ENCODE measurements at places on chromosomes 5 and 9.

GRCh38 chr5:128083811-128084227 is 253 bp downstream of the SLC12A2 start:
- no peak for DNase-seq

- no peak for DNase-seq
Observed at GRCh38 chr9:121217609-121218292, 16.1 kb upstream of the RAB14 start.

DNA sequence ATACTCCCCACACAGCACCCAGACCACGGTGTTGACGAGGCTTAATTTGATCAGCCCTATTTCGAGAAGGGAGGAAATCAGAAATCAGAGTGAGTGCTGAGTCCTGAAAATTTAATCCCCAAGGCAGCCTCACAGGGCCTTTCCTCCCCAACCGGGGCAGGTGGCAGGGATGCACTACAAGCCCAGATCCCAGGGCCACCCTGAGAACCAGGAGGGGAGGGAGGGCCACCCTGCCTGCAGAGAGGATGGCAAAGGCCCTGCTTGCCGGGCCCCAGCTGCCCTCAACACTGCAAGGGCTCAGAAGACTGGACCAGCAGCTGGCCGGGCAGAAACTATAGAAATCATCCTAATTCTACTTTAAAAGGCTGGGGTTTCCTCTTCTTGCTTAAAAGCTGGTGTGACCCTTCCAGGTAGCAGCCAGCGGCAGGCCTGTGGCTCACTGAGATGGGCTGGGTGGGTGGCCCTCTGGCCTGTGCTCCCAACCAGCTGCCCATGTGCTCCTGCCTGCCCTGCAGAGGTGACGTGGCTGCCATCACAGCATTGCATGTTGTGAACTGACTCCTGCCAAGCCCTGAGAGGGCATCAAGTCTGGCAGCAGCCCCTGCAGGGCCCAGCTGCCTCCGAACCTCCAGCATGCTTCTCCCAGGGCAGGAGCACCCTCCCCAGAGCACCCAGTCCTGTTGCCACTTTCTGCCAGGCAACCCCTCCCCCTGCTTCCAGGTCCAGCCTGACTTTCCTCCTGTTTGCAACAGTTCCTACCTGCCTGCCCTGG is 122.8 kb downstream of the ADAMTS2 start:
- no peak for DNase-seq

DNA sequence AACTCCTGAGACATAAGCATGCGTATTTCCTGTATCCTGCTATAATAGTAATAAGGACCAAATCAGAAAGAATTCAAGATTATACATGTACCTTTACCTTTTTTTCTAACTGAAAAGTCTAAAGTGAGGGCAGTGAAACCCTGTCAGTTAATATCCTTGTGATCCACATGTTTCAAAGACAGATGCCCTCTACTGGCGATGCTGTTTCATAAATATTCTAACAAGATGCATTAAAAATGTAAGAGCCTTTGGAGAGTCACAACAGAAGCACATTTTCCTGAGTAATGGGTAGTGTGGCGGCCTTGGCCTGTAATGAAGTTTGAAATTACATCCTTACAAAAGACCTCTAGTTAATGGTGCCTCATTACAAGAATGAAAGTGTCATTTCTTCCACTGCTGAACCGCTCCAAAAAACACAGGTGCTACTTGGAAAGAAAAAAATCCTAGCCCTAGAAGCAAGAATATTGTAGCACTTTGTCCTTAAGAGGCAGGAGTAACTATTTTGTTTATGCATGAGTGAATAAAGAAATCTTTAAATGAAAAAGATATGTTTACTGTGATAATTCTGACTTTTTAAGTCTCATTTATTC is 232.6 kb downstream of the EPB41L4A start:
- DNase-seq = no peak

DNA sequence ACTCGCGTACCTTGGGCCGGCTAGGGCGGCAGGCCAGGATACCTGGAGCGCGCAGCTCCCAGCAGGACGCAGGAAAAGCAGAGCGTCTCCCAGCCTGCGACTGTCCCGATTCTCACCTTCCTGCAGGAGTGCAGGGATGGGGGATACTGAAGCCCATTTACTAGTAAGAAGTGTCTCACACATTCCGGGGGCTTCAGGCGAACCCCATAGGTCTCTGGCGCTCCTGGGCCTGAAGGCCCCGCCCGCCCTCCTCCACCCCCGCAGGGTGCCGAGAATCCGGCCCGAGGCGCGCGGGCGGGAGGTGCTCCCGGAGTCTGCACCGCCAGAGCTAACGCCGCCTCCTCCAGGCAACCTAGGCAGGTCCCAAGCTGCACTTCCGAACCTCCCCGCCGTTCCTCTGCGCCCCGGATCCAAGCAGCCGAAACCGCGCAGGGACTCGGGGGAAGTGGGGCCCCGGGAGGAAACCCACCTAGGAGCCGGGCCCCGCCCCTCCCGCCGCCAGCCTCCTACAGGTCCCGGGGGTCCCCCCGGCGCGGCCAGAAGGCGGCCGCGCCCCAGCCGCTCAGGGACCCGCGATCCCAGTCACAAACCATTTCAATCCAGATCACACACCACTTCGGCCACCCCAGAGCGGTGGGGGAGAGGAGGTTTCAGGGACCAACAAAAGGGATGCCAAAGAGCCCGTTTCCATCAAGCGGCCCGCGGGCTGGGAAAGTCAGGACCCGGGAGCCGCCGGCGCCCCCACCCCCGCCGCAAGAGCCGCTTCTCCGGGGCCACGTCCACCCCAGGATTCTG is 1.2 kb downstream of the ROR2 start:
- no peak for DNase-seq

DNA sequence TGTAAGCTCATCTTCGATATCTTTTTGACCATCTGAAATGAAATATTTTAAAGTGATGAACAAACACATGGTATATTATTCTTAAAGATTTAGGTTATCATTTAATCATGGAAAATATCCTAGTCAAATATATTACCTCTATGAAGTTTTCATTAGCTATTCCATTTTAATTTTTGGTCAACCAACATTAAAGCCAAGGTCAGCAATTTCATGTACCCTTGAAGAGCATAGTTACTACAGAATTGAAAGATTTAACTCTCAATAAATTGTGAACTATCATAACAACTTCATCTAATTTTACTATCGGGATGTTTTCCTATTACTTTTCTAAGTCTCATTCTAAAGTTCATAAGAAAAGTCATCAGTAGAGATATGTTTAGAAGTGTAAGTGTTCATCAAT is 492.6 kb downstream of the CTNND2 start:
- no peak for DNase-seq

- DNase-seq = no peak
Observed at GRCh38 chr9:27078685-27079084, 30.3 kb upstream of the TEK start.

DNA sequence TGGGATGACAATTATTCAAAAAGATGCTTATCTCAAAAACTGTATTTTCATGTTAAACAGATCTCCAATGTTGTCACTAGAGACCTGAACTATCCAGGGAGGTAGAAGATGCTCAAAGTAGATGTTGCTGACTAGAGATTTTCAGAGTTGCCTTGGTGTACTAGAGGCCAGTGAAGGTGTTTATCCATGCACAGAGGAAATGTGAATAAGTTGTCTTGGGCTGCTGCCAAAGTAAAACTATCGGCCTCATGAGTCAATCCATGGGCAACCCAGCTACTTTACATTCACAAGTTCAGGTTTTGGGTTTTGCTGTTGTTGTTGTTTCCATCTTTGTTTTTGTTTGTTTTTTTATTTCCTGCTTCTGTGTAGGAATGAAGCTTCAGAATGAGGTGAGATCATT is 141.1 kb upstream of the RANBP3L start:
- no peak for DNase-seq

- no peak for DNase-seq
Observed at GRCh38 chr5:82597437-82597836, 319.3 kb upstream of the RPS23 start.

DNA sequence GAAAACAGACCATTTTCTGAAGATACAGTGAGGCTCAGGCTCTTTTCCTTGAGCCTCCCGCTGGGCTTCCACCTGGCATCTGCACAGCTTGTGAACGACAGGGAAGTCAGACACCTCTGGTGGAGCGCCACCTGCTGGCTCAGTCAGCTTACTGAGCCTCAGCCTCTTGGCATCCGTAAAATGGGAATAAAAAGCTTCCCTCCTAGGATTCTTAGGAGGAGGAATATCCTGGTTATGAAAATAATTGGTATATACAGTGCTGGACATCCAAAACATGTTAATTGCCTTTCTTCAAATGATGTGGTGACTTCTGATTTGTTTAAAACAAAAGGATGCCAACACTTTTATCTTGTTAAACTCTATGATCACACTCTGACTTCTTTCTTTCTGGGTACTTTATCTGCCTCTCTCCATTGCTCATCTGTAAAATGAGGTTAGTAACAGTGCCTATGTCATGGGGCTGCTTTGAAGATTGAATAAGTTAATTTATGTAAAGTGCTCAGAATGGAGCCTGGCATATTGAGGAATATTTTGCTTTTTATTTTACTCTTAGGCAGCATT is 67.5 kb downstream of the MAMDC2 start:
- DNase-seq = no peak

GRCh38 chr5:31854181-31855133 is 215.5 kb downstream of the PDZD2 start:
- no peak for DNase-seq

- DNase-seq = no peak
Observed at GRCh38 chr9:77417566-77417965, 230.6 kb downstream of the GNA14 start.

DNA sequence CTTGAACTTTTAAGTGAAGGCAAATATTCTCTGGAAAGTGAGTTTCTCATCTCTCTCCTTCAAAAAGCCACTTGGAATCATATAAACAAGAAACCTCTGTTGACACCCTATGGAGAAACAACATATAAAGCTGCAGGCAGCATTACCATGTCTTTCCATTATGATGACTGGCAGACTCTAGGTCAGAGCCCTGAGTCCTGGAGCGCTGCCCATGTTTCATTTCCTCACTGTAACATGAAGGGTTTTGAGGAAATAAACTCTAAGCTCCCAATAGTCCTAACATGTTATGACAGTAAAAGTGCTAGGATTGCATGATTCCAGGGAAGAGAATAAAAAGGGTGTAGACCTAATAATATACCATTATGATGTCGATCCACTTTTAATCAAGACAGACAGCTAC is 220.6 kb downstream of the CTNND2 start:
- DNase-seq = no peak

DNA sequence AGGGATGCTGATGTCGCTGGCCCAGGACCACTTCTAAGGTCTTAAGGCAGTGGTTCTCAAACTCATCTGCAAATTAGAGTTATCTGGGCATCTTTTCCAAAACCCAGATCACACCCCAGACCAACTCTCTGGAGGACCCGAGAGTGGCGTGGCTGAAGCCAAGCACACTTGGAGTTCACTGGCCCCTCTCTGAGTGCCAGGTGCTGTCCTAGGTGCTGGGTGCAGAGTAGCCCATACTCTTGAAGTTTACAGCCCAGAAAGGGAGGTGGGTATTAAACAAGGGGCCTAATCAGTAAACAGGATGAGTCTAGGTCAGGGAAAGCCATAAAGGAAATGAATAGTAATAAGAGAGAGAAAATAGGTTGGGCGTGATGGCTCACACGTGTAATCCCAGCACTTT is 17.6 kb downstream of the CAMK2A start:
- DNase-seq = no peak

GRCh38 chr5:460273-460625 is 17.3 kb downstream of the EXOC3 start:
- DNase-seq = no peak

DNA sequence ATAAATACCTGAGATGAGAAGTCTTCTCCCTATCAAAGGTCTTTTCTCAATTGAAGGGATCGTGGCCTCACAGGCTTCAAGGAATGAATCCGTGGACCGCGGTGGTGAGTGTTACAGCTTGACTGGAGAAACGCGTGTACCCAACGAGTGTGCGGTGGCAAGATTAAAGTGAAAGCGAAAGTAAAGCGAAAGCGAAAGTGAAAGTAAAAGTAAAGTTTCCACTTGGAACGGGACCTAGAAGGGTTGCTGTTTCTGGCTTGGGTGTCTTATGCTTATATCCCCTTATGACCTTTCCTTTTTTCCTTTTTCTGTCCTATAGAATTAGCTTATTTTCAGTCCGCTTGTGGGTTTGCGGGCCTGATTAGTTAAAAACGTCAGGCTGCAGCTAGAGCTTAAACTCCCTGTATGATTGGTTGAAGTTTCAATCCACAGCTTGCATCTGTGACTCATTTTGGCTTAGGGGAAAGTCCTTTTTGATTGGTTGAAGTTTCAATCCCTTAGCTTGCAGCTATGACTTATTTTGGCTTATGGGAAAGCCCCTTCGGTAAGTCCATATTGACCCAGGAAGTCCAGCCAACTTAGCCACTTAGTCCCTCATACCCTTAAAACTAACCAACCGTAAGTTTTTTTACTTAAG is 924.3 kb upstream of the CDH10 start:
- no peak for DNase-seq

DNA sequence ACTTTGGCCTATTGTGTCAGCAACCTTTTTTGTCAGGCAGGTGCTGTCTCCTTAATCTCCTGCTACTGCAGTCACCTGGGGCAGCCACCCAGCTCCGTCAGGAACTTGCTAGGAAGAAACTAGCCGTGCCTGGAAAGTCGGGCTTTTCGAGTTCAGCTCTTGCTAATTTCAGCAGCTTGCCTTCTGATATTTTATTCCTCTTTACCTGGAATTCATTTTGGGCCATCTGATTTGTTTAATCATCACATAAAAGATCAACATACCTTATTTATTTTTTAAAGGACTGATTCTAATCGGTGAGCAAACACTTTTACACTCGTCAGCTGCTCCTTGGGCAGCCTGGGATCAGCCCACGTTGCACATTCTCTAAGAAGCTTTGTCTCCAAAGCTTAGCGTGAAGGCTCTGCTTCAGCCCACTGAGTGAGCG is 42.2 kb downstream of the PRLR start:
- no peak for DNase-seq

- DNase-seq = no peak
Observed at GRCh38 chr9:35342221-35342958, 147.5 kb upstream of the RUSC2 start.

- DNase-seq = no peak
Observed at GRCh38 chr5:612498-613424, 621 bp downstream of the CEP72 start.

- no peak for DNase-seq
Observed at GRCh38 chr5:124365361-124365801, 381.1 kb downstream of the ZNF608 start.

- DNase-seq = no peak
Observed at GRCh38 chr5:67900514-67900913, 315.0 kb upstream of the PIK3R1 start.

DNA sequence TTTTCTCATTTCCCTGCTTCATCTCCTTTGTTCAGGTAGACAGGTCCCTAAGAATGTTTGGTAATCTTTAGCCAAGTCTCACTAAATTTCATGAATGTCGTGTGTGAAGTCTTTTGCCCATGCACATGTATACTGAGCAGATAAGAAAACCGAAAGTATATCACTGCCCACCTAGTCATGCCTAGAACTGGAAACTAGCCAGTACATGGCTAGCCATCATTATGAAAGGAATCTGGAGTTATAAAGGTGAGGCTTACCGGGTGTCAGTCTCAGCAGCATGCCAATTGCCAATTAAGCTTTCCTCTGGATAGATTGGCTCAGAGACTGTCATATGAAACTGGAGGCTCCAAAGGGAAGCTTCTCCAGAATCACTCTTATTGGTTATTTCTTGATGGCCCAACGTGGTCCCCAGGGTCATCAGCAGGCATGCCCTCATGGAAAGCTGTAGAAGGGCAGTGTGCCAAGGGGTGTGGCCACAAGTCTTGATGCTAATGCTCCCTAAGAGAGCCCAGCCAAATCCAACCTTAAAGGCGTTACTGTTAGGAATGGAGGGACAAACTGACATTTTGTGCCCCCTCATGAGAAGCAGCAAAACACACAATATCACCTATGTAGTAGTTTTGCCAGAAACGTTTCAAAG is 307.3 kb upstream of the PIK3R1 start:
- no peak for DNase-seq

- DNase-seq = no peak
Observed at GRCh38 chr9:95907794-95908193, 32.3 kb downstream of the ERCC6L2 start.

Measured in amygdala (tissue), 56 donors.